Osteocyte (in vitro differentiated cells): ENCODE measurements at places on chromosomes 1 and 21.
A peak's percentile ranks its signal among the peaks of the same experiment; 100 is the strongest.

DNA sequence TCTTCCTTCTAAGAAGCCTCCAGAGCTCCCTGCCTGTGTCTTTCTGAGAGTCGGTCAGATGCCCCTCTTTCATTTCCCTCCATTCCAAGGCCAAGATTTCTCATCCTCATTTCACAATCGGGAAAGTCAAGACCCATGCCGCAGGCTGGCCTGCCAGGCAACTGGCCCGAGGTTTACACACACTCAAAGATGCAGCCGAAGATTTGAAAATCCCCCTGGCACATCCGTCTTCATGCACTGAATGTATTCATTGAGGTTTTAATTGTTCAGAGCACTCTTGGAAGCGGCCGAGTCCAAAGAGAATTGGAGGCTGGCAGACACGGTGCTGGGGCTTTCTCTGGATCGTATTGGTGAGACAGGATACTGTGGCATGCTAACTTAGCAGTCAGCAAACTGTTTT lies 29.1 kb upstream of the SRP9 start:
- no peak for DNase-seq

DNA sequence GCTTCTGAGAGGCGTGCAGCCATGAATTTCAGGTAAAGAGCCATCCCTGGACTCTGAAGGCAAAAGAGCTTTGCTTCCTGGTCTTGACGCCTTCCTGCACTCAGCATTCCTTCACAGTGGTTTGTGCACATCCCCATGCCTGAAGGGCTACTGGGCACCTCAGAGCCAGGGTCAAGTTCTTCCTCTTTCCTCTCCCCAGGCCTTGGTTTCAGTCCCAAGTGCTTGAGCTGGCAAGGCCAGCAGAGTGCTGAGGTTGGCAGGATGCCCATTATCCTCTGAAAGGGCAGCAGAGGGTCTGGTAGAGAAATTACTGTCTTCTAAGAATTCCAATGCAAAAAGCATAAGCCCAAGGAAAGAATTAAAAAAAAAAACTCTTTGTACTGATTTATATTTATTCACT lies 1064.9 kb downstream of the TTLL7 start:
- DNase-seq, result peak; percentile 85

DNA sequence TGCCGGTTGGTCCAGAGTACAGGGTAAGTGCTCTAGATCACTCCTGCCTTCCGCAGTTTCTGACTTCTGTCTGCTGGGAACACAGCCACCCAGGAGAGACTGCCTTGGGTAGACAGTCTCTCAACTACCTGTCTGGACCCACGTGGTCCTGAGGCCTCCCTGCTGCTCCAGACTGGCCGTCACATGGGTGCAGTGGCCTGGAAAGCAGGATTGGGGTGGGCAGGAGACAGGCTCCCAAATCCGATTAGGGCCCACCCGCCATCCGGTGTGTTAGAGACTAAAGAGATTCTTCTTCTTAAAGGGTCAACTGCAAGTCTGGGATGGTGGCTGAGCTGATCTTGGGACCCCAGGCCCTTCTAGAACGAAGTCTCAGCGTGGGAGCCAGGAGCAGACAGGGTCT lies 105.5 kb downstream of the EBNA1BP2 start:
- DNase-seq, result no peak

GRCh38 chr1:199223936-199224335 lies 585.1 kb downstream of the PTPRC start:
- DNase-seq, result no peak

GRCh38 chr1:2475571-2475970 lies 518 bp upstream of the PLCH2 start:
- no peak for DNase-seq

GRCh38 chr1:213014642-213015041 lies 1.0 kb downstream of the ANGEL2 start:
- no peak for DNase-seq

DNA sequence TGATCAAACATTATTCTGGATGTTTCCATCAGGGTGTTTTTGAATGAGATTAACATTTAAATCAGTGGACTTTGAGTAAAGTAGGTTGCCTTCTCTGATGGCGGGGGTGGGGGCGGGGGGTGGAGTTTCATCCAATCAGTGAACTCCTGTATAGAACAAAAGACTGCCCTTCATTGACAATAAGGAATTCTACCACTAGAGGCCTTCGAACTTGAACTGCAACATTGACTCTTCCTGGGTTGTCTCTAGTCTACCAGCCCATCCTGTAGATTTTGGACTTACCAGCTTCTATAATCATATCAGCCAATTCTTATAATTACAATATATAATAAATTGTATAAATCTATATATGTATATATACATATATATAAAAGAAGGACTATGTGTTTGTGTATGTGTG lies 520.4 kb upstream of the CXADR start:
- no peak for DNase-seq

GRCh38 chr1:3456449-3456963 lies 2.0 kb downstream of the ARHGEF16 start:
- no peak for DNase-seq

DNA sequence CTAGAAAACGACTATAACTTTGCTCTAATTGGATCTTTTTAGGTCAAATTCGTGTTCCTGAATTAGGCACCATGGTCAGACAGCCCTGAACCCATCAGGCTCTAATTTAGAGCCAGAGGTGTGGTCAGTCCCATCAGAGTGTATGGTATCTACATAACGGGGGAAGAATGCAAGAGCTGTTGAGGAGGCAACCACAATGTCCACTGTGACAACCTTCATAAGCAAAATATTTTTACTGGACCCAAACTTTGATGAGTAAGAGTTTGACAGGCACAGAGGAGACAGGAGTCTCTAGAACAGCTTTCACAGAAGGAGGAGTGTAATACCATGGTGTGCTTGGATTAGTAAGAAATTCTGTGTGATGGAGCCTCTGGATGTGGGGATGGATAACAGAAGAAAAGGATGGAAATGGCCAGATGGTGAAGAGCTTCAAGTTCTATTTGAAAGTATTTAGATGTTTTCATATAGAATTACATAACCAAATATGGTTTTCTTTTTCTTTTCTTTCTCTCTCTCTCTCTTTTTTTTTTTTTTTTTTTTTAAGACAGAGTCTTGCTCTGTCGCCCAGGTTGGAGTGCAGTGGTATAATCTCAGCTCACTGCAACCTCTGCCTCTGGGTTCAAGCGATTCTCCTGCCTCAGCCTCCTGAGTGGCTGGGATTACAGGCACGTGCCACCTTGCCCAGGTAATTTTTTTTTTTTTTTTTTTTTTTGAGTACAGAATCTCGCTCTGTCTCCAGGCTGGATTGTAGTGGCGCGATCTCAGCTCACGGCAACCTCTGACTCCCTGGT lies 24.9 kb downstream of the UBE2U start:
- DNase-seq, result no peak

DNA sequence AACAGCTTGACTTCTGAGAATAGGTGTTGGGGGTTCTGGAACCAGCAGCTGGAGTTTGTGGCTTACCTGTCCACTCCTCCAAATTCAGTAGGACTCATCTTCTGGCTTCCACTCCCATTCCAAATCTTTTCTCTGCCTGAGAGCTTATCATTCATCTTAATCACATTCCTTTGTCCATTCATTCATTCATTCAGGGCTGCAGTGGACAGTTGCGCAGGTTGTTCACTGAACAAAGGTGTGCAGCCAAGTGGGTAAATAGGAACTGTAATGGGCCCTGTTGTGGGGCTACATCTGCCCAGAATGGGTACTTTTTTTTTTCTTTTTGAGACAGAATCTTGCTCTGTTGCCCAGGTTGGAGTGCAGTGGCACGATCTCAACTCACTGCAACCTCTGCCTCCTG lies 3.4 kb upstream of the HSPG2 start:
- no peak for DNase-seq

GRCh38 chr1:209893751-209894150 lies 44.3 kb upstream of the SYT14 start:
- DNase-seq, result no peak

- DNase-seq, result no peak
Observed at GRCh38 chr1:100717218-100717617, 2.3 kb upstream of the VCAM1 start.

GRCh38 chr1:233386336-233386735 lies 58.8 kb downstream of the MAP3K21 start:
- no peak for DNase-seq
